ENCODE measurements at places on chromosomes 5 and 9.

DNA sequence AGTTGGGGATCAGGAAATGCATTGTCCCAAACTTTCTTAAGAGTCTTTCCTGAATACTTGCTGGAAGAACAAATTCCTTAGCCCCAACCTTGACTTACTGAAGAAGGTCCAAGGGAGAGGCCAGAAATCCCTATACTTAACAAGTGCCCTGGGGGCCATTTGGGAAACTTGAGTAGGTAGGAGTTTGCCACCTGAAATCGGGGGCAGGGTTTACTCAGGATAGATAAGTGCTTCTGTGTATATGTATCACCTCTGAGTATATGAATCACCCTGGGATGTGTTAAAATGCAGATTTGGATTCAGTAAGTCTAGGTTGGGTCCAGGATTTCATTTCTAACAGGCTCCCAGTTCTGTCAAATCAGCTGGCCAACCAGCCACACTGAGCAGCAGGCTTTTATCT is 47.9 kb upstream of the MYO10 start:
- no peak for DNase-seq

DNA sequence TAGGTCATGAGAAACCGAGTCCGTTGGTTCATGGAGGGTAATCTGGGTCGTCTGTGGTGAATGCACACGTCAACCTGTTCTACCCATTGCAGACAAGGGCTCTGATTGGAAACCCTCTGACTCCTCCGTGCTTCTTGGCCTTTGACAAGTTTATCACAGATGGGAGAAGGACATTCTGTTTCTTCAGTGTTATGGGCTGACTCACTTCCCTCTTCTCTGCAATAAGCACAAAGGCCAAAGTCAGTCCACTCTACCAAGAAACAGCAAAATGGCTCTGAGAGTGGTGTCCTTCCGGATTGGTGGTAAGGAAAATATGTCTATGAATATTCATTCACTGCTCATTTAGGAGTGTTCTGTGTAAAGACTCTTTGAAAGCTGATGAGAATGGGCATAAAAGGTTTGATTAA is 89.3 kb downstream of the FEM1C start:
- DNase-seq = no peak

DNA sequence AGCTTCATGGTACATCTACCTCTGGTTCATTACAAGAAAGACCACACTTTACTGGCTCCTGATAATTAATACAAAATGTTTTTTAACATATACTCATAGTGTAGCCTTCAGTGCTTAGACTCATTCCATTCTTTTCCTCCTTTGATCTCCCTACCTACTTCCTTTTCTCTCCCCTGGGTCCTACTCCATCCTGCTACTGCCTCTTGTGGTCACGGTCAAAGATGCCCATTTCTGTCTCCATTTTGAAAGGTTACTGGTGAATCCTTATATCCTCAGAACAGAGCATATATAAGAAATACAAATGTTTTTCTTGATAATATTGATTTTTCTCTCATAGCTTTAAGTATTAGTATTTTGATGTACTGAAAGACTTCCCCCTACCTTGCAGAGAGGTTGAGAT is 375.9 kb downstream of the ARRDC3 start:
- DNase-seq = no peak

GRCh38 chr9:36486329-36486932 is 86.3 kb upstream of the MELK start:
- peak; percentile 43 for DNase-seq

GRCh38 chr9:119003201-119003611 is 366.0 kb downstream of the BRINP1 start:
- DNase-seq = peak; percentile 87

GRCh38 chr9:5110867-5111681 is 74.4 kb downstream of the INSL6 start:
- DNase-seq = no peak

- DNase-seq = no peak
Observed at GRCh38 chr9:81969971-81970370, 18.6 kb upstream of the SPATA31D1 start.

DNA sequence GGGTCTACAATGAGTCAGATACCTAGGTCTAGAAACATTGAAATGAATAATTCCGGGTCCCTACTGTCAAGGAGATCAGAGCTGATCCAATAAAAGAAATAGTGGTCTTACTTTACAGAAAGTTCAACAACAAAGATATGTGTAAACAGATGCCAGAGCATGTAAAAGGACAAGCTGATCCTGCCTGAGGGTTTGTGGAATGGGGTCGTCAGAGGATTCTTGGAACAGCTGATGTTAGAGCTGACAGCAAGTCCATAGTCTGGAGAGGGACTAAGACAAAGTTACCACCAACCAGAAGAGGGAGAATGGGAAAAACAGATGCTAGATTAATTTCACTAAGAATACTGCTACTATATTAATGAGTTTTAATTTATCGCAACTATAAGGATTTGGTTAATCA is 71.5 kb downstream of the FREM1 start:
- DNase-seq = no peak

DNA sequence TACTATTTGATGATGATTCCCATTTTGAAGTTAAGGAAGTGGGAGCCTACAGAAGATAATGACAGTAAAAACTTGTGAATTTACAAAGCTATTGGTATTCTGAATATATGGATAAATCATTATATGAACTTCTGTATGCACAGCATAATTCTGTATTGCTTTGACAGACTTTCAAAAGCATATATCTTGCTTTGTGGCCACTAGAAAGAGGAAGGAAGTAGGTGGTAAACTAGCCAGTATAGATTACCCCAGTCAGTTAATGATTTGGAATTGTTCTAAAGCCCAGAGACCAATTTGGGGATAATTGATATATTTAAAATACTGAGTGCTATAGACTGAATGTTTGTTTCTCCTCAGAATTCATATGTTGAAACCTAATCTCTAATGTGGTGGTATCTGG is 53.0 kb downstream of the NR2F1 start:
- DNase-seq = no peak

- DNase-seq = no peak
Observed at GRCh38 chr5:111734013-111734412, 23.0 kb downstream of the NREP start.

DNA sequence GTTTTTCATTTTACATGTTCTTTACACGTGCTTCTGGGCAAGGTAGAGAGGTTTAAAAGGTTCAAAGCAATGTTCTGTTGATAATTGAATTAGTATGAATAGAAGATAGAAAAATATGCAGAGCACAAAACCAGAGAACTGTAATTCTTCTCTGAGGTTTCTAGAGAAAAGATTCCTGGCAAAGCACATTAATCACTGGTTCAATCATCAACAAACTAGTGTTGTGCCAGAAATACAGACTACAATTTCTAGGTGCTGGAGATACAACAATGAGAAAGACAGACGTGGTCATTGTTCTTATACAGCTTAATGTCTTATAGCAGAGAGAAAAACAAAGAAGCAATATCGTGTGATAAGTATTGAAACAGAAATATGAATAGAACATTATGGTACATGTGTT is 25.5 kb downstream of the MEGF9 start:
- no peak for DNase-seq

GRCh38 chr5:132238169-132238744 is 10.6 kb upstream of the P4HA2 start:
- peak; percentile 74 for DNase-seq

- DNase-seq = no peak
Observed at GRCh38 chr5:173602423-173602822, 14.0 kb downstream of the BOD1 start.

GRCh38 chr5:140225396-140225795 is 50.4 kb downstream of the CYSTM1 start:
- no peak for DNase-seq

Data from cerebellar cortex (tissue), 1 donor.